Urothelium cell line (cell line): ENCODE measurements at places on chromosomes 7 and 10.

DNA sequence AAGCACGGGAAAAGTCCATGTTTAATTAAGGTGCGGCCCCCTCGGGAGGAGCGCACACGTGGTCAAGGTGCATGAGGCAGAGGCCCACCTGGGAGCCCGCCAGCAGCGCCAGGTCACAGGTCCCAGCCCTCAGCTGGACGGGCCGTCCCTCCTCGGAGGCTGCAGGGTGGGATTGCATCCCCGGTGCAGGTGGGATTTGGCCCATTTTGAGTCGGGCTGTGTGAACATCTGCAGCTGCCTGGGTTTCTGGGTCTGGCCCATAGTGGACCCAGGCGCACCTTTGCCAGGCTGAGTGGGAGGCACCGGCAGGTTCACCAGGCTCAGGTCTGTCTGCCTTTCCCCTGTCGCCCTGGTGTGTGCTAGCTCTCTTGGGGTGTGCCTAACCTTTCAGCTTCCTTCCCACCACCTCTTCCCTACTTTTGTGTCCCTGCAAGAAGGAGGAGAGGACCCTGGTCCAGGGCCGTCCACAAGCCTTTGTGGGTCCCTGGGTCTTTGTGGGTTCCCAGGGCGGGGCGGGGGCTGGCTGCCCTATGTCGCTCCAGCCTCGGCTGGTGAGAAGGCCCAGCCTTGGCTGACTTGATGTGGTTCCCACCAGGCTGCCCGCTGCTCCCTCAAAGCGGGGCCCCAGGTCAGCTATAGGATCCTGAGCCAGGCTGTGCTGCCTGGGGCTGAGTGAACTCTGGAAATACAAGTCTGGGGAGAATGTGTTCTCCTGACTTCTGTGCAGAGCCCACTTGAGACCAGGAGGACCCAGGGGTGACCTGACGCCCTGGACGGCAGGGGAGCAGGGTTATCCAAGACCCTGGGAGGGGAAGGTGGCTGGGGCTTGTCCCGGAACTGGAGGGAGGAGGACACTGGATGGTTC is 186.7 kb upstream of the SHH start:
- no peak for DNase-seq

DNA sequence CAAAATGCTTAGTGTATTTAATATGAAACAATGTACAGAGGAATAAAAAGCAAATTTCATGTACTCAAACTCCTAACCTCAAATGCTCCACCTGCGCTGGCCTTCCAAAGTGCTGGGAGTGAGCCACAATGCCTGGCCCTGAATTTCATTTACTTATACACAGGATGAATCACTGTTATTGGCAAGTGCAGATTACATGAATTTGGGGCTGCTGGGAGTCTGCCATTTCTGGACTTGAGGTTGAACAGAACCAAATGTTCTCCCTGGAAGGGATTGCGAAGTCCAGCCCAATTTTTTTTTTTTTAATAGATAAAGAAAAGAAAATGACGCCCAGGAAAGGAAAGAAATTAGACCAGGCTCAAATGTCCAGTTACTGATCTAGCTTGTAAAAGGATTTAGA is 6.8 kb upstream of the CSTF2T start:
- DNase-seq = no peak

DNA sequence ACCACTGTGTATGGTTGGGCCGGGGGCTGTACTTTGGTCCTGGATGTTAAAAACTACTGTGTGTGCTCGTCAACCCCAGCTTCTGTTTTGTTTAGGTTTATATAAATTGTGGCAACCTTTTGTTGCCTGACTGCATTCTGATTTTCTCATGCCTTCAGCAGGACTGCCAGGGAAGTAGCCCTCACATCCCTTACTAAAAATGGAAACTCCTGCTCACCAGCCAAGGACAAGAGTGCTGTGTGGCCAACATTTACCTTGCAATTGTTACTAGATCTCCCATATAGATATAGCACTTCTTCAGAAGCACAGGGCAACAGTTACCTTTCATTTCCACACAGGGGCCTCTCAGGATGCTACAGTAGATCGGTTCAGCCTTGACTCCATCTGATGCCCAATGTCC is 174.4 kb downstream of the TAX1BP1 start:
- DNase-seq = no peak

DNA sequence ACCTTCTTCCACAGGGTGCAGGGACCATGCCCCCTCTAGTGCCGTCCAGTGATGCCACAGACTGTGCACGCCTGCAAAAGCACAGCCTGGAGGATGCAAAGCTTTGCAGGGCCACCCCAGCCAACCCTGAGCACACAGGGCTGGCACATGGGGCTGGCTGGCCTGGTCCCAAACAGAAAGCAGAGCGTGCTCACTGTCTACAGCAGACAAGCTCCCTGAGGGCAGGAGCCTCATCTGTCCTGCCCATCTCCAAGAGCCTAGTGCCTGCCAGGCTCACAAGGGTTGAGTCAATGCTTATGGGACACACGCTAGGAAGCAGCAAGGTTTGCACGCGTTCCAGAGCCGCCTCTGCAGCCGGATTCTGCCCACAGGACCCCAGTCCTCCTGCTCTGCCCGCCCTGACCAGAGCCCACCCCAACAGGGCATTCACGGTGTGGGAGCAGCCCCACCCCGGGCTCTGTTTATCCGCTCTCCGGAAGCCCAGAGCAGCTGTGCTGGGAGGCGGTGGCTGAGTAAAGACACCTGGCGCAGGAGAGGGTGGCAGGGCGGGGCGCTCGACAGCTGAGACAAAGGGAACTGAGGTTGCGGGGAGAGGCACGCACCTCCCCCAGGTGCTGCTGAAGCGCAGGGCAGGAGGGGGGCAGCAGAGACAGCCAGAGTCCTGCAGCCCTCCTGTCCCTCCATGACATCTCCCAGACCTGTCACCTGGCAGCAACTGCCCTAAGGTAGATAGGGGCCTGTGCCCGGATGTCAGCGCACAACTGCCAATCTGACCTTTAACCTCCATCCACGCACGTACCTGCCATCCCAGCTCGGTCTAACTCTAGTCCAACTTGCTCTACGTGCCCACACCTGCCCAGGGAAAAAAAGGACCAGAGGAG is 4.3 kb downstream of the KCNH2 start:
- no peak for DNase-seq

GRCh38 chr10:85604136-85604725 is 762.4 kb downstream of the GRID1 start:
- DNase-seq = no peak

- no peak for DNase-seq
Measured at GRCh38 chr7:106640368-106641141, 20.4 kb downstream of the CCDC71L start.

DNA sequence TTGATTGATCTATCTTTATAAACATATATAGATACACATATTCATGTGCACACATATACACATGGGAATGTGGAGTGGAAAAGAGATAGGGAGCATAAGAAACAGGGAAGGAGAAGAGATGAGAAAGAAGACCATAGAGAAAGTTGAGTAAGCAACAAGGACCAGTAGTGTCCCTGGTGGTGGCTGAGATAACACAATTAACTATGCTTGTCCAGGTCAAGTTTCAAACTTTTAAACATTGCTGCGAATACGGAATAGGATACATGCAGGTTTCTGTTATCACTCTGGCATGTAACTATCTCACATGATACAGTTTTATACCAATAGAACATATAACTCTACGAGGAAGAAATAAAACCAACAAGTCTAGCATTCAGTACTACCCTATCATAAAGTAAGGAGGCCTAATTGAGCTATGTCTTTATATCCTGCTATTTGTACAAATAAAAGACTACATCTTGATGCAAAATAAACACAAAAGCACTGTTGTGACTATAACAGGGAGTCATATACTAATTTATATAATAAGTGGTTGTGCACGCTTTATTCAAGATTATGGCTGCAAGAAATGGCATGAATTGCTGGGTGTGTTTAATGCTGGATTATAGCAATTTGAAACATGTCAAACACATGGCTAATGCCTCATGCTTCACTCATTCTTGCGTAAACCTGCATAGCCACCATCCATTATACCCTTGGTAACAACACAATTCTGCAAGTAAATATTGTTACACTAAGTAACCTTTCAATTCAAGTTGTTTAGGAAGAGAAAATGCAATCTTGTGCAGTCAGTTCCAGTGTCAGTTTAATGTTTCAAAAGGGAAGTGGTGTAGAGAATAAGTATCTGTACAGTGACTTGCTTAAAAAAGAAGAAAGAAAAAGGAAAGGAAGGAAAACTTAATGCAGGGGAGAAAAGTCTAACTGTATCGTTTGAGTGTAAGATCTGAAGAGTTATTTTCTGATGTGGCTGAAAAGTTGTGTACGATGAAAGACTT is 8.2 kb downstream of the FOXP2 start:
- no peak for DNase-seq

DNA sequence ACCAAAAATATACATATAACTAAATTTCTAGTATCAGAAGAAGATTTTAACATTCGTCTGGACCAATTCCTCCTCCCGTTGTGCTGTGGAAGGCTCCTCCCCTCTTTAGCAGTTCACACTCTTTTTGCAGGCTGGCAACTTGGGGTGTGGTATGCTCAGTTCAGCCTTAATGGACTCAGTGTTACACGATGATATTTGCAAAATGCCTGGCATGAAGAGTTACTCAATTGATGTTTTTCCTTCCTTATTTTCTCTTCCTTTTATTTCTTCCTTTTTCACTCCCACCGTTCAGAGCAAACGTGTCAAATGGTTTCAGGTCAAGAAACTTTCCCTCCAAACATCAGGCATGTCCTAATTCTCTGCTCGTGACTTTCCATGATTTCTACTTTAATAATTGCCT is 248.3 kb downstream of the PHF14 start:
- no peak for DNase-seq

DNA sequence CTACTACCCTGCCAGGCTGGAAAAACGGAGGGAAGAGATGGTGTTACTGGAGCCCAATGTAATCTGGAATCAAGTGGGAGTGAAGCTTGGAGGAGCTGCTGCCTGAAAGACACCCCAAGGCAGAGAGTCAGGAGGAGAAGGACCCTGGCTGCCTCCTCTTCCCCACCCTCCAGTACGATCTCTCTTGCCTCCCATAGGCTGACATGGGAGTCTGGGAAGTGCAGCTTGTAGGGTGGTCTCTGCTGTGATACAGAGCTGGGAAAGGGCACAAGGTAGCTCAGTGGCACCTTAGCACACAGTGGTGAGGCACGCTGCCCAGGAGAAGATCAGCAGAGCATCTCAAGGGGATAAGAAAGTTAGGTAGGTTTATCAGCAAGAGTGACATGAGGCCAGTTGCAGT is 35.9 kb downstream of the EMX2 start:
- DNase-seq = no peak

DNA sequence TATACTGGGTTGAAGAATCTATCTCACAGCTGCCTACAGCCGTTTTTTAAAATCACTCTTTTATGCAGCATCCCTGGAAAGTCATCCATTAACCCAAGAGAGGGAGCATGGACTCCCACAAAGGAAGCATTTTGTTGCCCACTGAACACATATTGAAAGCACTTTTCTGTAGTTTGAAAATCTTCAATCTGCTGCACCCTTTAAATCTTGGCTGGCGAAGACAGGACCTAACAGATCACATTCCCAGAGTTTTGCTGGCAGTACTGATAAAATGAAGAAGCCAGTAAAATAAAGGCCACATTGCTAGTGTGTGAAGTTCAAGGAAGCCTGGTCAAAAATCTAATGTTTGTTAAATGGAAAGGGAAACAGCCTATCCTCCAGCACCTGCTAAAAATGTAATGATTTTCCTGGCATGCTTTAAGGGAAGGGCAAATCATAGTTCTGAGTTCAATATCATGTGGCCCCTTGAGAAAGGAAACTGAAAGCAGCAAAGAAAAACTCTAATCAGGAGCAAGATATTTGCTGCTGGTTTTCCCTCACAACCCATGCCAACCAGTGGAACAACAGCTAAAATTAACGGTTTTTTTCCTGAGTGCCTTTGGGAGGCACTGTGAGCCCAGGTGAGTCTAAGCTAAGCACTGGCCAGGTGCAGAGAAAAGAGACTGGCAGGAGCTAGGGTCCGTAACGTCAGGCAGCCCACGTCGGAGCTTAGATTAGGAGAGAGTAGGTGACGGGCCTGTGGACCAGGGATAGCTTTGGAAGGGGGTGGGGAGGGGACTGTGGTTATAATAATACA is 97.9 kb upstream of the PALS2 start:
- no peak for DNase-seq

DNA sequence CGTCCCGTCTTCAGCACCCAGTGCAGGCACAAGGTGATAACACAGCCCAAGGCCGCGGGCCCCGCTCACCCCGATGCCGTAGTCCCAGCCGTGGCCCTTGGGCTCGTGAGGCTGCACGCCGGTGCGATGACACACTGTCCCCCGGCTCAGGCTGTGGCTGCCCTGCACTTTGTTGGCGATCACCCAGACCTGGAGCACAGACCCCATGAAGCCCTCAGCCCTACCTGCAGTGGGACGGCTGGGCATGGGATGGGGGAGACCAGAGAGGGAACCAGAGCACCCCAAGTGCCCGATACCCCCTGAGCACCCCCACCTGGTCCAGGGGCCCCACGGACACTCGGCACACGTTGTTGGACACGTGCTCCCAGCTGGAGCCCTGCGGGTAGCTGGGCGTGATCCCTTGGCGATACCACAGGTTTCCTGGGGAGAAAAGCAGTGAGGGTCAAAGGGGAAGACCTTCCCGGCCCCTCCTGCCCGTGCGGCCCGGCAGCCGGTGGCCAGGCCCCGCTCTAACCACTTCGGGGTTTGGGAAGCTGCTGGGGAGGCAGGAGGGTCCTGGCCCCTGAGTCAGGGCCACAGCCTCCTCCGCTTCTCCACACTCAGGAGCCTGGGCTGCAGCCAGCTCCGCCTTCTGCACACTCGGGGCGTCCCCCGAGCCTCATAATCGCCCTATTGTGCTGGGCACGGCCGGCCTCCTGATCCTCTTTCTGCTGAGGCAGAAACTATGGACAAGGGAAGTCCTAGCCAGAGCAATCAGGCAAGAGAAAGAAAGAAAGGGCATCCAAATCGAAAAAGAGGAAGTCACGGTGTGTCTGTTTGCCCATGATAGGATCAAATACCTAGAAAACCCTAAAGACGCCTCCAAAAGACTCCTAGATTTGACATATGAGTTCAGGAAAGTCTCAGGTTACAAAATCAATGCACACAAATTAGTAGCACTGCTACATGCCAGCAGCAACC is 6.7 kb downstream of the BHLHA15 start:
- DNase-seq = no peak

DNA sequence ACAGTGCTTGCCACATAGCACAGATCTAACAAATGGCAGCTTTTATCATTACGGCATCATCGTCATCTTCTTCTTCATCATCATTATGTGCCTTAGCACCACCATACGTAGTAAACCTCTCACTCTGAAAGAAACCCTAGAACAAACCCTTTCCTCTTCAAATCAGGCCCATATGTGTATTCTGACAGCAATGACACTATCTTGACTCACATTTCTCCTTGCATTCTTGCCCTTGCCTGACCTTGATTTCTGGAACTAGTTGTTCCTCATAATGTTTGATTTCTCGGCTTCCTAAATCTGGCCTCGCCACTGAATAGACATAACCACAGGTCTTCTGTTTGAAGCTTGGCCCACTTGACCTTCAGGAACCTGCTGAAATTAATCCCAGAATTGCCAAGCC is 115.3 kb downstream of the DGKI start:
- no peak for DNase-seq

DNA sequence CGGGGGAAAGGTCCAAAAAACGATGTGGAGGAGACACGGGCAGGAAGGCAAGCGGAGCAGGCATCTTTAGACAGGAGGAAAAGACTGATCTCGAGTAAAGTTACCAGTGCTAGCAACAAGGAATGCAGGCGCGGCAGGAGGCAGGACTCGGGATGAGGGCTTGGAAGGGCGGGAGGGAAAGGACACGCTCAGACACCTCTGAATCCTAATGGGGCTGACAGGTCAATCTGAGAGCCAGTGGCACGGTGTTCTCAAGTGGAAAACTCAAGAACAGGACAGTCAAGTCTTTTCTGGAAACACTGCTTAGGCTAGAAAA is 155.3 kb upstream of the COBL start:
- DNase-seq = no peak

- no peak for DNase-seq
Measured at GRCh38 chr10:116276981-116277380, 4.0 kb upstream of the GFRA1 start.

- no peak for DNase-seq
Measured at GRCh38 chr7:152173372-152174070, 148.0 kb downstream of the GALNT11 start.
